Gastroesophageal sphincter (tissue), 4 donors: ENCODE measurements at places on chromosomes 1 and 21. TPM values are rescaled to one million over a fixed set of nuclear protein-coding genes. Genes with fewer than 3 reads are reported as not detected.
A peak's percentile ranks its signal among the peaks of the same experiment; 100 is the strongest.

The ACTL8 gene
- total RNA-seq, result not detected

The KIF14 gene
- not detected for total RNA-seq

The USP21 gene
- 16.0 TPM for total RNA-seq

The CRABP2 gene
- total RNA-seq, result 36.7 TPM

DNA sequence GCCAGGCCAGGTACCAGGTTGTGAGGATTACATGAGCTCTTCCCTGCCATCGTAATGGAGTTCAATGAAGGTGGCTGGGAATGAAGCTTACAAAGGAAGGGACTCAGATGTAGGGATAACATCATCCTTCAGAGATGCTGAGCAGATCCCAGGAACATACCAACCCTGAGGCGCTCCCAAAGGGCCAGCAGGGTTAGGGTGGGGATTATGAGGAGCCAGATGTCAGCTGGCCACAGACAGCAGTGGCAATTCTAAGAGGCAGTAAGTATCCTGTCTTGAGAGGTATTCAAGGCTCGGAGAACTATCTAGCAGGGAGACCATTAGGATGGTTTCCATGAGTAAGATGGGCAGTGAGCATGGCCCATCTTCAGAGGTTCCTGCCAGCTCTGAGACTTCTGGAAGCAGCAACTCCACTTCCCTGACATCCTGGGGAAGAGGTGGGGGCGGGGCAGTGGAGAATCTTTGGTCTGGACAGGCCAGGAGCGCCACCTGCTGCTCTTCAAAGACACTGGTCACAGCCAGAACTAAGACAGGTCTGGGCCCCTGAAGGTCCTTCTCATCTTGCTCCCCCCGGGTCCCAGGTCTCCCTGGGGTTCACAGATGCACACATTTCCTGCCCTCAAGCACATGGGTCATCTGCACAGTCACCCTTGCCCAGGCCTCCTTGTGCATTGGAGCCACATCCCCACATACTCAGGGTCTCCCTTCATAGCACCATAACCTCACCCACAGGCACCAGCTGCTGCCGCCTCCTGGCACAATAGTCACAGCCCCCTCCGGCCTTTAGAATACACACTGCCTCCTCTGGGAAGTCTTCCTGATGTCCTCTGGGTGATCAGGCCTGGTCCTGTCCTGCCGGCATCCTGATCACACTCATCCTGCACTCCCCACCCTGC lies 2.7 kb upstream of the SDC3 start:
- H3K27ac ChIP-seq, result no peak overlapping the region
- H3K4me3 ChIP-seq, result no peak overlapping the region
- H3K36me3 ChIP-seq, result no peaks in the 10 kb centered on the region
- peak; percentile 53 for ATAC-seq

DNA sequence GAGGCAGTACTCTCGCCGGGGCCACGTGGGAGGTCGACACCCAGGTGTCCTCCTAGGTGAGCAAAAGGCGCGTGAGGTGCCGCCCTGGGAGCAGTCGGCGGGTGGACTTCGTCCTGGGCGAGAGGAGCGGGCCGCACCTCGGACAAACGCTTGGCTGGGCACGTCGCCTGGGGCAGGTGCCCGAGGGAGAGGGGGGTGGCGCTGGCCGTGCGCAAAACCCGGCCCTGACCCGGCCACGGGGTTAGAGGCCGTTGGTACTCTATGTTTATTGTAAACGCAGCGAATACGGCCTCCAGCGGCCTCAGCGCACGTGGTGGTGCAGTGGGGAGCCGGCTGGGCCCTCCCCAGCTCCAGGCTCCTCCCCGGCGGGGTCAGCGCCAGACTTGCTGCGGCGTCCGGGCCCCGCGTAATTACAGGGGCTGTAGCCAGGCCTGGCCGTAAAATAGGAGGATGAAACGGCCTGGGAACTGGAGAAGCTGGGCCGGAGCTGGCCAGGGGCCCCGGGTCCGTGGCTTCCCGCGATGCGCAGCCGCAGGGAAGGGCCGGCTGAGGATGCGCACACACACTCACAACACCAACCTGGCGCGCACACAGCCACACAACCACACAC lies 1.6 kb upstream of the EFNA1 start:
- ATAC-seq, result peak; percentile 64
- H3K27me3 ChIP-seq, result no peaks in the 10 kb centered on the region
- peaks cover 30% of the 10 kb centered on the region for H3K4me1 ChIP-seq
- no peak overlapping the region for H3K27ac ChIP-seq

DNA sequence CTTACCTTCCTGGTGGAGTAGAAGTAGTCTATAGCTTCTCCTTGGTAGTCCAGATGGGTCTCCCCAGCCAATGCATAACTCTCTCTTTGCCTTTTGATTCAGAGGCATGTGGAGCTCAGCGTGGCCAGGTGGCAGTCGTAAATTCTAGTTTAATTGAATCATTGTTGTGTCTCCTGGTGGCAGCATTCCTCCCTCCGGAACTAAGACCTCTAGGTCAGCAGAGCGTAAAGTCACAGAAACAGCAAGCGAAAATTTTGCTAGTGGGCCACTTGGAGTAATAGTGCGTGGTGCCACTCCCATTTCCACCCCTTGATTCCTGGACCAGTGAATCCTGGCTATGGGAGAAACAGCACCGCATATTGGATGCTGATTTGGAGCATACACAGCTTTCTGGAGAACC lies 3.9 kb upstream of the TMPRSS2 start:
- H3K4me3 ChIP-seq, result no peak overlapping the region
- no peaks in the 10 kb centered on the region for H3K36me3 ChIP-seq
- H3K4me1 ChIP-seq, result no peaks in the 10 kb centered on the region
- peaks cover 61% of the 10 kb centered on the region for H3K27me3 ChIP-seq

DNA sequence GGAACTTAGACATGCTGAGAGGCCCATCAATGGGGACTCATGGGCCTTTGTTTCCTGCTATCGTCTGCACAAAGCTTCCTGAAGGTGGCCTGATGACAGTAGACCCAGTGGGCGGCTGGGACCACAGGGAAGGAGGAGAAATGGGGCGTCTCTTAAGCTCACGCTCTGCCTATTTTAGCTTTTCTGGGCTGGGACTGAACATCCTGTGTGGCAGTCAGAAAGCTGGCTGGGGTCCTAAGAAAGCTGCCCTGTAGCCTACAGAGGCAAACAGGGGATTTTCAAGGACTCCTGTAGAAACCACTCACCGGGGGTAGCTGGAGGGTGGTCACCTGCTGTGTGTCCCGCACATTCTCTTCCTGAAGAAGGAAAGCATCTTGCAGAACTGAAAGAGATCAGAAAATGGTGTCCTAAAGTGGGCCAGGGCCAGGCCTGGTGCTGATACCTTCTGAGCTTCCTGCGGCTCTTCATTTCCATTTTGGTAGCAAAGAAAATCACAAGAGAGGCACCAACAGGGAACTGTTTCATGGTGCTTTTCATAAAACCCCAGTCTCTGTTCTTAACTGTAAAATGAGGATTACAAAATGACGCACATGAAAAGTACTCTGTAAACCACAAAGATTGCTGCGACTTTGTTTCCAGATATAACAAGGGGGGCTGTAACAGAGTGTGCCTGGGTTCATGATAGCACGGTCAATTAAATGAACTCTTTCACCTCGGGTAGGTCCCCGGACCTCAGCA lies 8.6 kb downstream of the ZNF496 start:
- H3K4me1 ChIP-seq, result no peaks in the 10 kb centered on the region
- H3K27me3 ChIP-seq, result no peaks in the 10 kb centered on the region
- H3K27ac ChIP-seq, result no peak overlapping the region
- H3K4me3 ChIP-seq, result no peak overlapping the region
- no peak for ATAC-seq

DNA sequence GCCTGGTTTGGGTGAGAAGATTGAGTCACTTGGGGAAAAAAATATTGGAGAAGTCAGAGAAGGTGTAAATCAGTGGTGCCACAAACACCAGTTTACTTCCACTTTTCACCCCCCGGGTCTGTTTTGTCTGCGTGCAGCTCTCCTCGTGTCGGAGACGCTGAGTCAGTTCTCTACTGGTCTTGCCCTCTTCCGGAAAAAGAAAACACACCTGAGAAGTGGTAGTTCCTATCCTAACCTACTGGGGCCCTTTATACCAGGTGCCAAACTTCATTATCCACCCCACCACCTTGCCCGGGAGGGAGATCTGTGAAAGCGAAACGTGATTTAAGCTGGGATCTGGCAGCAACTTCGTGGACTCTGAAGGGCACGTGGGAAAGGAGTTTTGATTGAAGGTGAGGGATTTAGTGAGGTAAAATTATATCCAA lies 855 bp upstream of the IVNS1ABP start:
- no peaks in the 10 kb centered on the region for H3K27me3 ChIP-seq
- no peaks in the 10 kb centered on the region for H3K36me3 ChIP-seq
- H3K27ac ChIP-seq, result peak overlapping the region; percentile 95

DNA sequence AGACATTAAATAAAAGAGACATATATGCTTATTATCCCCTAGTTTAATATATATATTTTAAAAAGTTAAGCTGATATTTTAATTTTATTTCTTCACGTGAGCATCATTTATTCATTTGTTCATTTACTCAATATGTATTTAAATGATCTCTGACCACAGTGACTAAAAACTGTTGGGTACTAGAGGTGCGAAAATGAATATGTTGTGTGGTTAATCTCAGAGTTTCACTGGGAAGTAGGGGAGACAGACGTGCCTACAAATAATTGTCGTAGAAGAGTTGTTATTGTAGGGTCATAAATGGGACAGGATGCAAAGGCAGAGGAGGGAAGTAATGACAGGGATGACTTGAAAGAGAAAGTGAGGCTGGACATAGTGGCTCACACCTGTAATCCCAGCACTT lies 213.0 kb upstream of the CACYBP start:
- no peaks in the 10 kb centered on the region for H3K36me3 ChIP-seq
- no peak overlapping the region for H3K4me3 ChIP-seq
- no peak for ATAC-seq
- H3K27ac ChIP-seq, result no peak overlapping the region
- H3K4me1 ChIP-seq, result no peaks in the 10 kb centered on the region

DNA sequence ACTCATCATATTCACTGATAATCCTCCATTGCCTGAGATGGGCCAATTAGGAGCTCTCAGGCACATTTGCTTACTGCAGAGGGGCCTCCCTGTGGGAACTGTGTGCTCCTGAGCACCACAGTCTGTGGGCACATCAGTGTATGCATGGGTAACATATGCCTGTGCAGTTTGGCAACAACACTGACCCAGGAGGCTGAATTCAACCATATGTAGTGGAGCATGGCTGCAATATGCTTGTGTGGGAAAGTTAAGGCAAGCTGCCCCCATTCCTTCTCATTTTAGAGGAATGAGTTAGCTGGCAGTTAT lies 11.8 kb upstream of the FMOD start:
- no peaks in the 10 kb centered on the region for H3K4me1 ChIP-seq
- H3K4me3 ChIP-seq, result no peak overlapping the region
- ATAC-seq, result no peak
- H3K36me3 ChIP-seq, result no peaks in the 10 kb centered on the region
- H3K27me3 ChIP-seq, result no peaks in the 10 kb centered on the region

DNA sequence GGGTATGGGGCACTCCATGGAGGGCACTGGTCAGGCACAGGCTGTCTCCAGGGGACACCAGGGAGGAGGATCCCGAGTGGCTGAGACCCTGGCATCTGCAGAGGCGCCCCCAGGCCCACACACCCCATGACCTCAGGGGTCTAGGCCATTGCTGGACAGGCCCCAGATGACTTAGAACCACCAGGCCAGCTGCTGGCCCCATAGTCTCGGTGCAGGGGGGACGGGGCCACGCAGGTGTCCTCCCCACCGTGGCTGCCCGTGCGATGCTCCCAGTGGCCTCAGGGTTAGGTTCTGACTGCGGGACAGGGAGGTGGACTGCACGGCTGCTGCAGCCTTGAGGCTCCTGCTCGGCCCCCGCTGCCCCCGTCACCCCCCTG lies 44.0 kb downstream of the MORN1 start:
- ATAC-seq, result no peak
- no peak overlapping the region for H3K4me3 ChIP-seq
- H3K27me3 ChIP-seq, result no peaks in the 10 kb centered on the region
- H3K36me3 ChIP-seq, result no peaks in the 10 kb centered on the region
- no peaks in the 10 kb centered on the region for H3K4me1 ChIP-seq

GRCh38 chr21:32181457-32181856 lies 97.4 kb downstream of the MIS18A start:
- no peak for ATAC-seq
- H3K27me3 ChIP-seq, result no peaks in the 10 kb centered on the region
- no peaks in the 10 kb centered on the region for H3K4me1 ChIP-seq
- H3K4me3 ChIP-seq, result no peak overlapping the region
- H3K27ac ChIP-seq, result no peak overlapping the region

- ATAC-seq, result no peak
- no peaks in the 10 kb centered on the region for H3K36me3 ChIP-seq
- no peak overlapping the region for H3K4me3 ChIP-seq
- no peak overlapping the region for H3K27ac ChIP-seq
- H3K27me3 ChIP-seq, result no peaks in the 10 kb centered on the region
- no peaks in the 10 kb centered on the region for H3K4me1 ChIP-seq
Observed at GRCh38 chr1:234065794-234066447, 161.4 kb downstream of the SLC35F3 start.

DNA sequence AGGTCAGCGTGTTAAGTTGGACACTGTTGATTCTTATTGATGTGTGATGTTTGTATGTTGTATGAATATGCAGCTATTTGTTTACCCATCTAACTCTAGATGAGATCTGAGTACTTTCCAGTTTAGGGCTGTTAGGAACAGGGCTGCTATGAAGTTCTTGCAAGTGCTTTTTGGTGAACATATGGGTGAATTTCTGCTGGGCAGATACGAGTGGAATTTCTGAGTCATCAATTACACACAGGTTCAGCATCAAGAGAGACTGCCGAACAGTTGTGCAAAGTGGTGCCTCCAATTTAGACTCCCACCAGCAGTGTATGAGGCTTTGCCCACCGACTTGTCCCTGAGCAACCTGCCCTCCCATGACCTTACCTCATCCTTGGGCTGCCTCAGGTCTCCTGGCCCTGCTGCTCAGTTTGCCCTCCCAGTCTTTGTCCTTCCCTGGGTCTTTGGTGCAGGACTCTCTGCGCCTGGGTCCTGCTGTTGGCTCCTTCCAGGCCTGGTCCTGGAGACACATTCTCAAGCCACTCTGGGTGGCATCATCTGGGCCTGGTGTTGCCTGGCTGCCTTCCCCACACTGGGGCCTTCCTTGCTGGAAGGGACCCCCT lies 343.6 kb downstream of the PTPRU start:
- no peaks in the 10 kb centered on the region for H3K36me3 ChIP-seq
- ATAC-seq, result no peak
- H3K4me1 ChIP-seq, result no peaks in the 10 kb centered on the region
- H3K27ac ChIP-seq, result no peak overlapping the region
- no peak overlapping the region for H3K4me3 ChIP-seq

DNA sequence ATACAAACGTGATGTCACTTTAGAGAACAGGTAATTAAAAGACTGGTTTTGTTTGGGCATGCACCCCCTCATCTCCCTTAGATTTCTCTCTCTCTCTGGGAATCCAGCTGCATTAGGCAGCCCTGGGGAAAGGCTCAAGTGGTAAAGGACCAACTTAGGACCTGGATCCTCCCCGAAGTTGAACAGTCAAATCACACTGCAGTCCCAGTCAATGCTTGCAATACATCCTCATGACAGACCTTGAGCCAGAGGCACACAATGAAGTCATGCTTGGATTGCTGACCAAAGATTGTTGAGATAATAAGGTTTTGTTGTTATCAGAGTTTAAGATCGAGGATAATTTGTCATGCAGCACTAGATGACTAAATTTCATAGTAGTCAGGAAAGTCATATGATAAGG lies 1285.8 kb upstream of the NCAM2 start:
- no peak for ATAC-seq
- H3K4me1 ChIP-seq, result no peaks in the 10 kb centered on the region
- no peaks in the 10 kb centered on the region for H3K36me3 ChIP-seq
- no peaks in the 10 kb centered on the region for H3K27me3 ChIP-seq
- H3K4me3 ChIP-seq, result no peak overlapping the region
